Stomach (tissue), 19 donors: ENCODE measurements at places on chromosomes 12 and 14. TPM values are rescaled to one million over a fixed set of nuclear protein-coding genes. Genes with fewer than 3 reads are reported as not detected.

Gene VSIG10
- 16.8 TPM for polyA plus RNA-seq

Gene ABCC9
- polyA plus RNA-seq: 3.4 TPM

Gene OAS3
- 6.9 TPM for polyA plus RNA-seq

Gene MYO1H
- polyA plus RNA-seq: 0.08 TPM

Gene OR4L1
- polyA plus RNA-seq: not detected

Gene CEBPE
- polyA plus RNA-seq: not detected

Gene ATG14
- 3.3 TPM for polyA plus RNA-seq

Gene GPR137C
- 0.25 TPM for polyA plus RNA-seq

Gene CMKLR1
- 2.6 TPM for polyA plus RNA-seq

Gene PSMB11
- not detected for polyA plus RNA-seq

Gene LTB4R2
- polyA plus RNA-seq: 0.25 TPM

Gene PLEKHG7
- polyA plus RNA-seq: 0.58 TPM

Gene NACA
- 2,450 TPM for polyA plus RNA-seq
